ENCODE measurements at places on chromosomes 7 and 10. TPM values are rescaled to one million over a fixed set of nuclear protein-coding genes. Genes with fewer than 3 reads are reported as not detected.

DNA sequence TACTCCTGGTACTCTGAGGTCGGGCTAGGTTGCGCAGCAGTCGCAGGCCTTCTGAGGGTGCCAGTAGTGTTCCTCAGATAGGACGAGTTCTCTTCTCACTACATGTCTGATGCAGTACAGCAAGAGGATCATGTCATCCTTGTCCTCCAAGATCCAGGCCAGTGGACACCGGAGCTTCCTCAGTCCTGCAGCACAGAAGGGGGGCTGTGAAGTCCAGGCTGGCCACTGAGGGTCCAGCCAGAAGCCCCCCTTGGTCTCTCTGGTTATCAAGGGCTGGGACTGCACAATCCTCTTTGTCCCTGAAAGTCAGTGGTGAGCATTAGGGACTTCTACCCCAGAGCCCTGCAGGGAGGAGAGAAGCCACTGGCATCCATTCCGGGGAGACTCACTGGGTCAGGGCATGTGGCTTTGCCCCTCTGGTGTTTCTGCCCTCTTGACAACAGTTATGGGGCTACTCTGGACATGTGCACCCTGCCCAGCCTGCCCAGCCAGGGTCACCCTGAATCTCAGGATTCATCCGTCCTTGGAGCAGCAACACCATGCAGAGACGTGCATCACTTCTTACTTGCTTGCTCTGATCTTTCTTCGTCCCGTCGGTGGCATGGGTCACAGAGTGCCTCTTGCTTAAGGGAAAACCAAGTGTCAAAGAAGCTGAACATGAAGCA, 125.7 kb downstream of the ADCY1 start:
- peak; percentile 35 for DNase-seq

DNA sequence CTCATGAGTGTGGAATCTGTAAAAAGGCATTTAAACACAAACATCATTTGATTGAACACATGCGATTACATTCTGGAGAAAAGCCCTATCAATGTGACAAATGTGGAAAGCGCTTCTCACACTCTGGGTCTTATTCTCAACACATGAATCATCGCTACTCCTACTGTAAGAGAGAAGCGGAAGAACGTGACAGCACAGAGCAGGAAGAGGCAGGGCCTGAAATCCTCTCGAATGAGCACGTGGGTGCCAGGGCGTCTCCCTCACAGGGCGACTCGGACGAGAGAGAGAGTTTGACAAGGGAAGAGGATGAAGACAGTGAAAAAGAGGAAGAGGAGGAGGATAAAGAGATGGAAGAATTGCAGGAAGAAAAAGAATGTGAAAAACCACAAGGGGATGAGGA, 207.7 kb downstream of the ZEB1 start:
- DNase-seq, result no peak

NEUROD6 gene
- not detected for total RNA-seq

DNA sequence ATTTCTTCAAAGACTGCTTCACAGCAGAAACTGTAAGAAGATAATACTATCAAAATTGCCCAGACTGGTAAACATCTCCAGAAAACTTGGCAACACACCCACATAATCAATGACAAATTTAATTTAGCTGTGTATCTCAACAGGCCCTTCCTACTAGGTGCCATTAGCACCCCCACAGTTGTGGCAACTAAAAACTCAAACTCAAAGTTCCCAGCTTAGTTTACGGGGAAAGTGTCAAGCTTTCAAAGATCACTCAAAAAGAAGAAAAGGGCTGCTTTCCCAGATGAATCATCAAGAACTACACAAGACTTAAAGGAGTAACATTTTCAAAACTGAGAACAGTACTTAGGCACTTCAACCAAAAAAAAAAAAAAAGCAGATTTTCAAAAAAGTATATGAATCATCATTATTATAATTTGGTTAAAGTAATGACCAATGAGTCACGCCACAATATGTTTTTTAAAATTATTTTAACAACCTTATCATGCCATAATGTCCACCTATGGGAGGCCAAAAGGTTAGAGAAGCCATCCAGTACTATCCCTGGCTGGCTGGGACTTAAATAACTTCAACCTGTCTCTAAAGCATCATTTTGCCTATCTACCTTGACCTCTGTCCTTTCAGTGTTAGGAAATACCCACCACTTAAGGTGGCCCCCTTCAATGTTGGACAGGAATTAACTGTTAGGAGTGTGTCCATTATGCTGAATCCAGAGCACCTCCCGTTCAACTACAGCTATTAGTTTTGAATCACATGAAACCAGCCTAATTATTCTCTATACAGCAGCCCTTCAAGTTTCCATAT, 90.8 kb downstream of the ZFAND4 start:
- no peak for DNase-seq

GRCh38 chr7:157086508-157087187, 52.1 kb upstream of the UBE3C start:
- DNase-seq, result no peak

- no peak for DNase-seq
Measured at GRCh38 chr7:97298561-97298960, 181.1 kb downstream of the SDHAF3 start.

- DNase-seq, result no peak
Measured at GRCh38 chr7:91050677-91051076, 213.6 kb upstream of the FZD1 start.

DNA sequence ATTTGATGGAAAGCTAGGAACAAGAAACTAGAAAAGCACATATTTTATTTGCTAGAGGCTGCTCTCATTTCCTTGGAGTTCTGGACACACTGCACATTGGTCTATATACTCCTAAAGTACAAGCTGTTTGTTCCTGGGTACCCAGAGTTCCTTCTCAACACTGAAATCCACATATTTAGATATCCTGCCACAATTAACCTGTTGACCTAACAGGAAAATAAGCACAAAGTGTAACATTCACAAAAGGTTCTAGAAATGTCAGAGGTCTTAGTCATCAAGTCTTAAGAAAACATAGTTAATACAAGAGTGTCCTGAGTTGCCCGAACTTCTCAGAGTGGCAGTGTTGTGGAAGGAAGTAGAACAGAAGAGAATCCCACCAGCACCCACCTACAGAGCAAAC, 115.6 kb downstream of the ELMO1 start:
- no peak for DNase-seq

DNA sequence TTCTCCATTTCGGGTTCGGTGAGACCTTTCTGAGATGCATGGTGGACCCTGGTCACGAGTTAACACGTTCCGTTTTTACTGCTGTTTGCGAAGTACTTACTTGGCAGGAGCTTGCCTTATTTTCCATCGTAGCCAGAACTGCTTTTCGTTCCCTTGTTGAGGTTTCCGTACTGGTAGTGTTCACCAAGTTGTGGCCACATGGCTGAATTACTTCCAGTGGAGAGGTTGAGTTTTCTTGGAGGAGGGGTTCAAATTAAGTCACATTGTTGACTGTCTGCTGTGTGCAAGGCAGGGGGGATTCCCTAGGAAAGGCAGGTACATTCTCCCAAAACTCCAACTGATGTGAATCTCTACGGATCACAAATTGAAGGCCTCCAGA, 4.0 kb downstream of the MXI1 start:
- DNase-seq, result no peak

DNA sequence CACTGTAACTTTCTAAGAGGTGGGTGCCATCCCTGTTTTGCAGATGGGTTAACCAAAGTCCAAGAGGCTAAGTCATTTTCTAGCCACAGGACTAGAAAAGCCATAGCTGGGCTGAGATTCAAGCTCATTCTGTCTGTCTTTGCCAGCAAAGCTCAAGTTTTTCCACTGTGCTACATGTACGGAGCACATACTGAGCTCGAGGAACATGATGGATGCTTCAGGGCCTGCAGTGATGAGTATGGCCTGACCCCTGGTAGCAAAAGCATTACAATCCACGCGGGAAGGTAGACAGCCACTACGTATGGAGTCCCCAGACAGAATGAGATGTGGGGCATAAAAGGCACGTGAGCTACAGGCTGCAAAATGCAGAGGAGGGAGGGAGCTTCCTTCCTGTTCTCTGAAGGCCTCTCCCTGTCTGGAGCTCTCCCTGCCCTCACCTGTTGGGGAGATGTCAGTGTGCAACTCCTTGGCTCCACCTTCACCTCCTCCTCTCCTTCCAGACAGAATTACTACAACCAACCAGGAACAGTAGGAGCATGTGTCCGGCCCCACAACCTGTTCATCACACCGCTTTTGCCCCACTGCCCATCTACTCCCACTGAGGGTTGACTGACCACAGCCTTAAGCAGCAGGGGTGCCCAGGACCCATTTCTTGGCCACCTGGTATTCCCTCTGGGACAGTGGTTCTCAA, 16.4 kb downstream of the ITPRIP start:
- no peak for DNase-seq

GRCh38 chr7:2544541-2545188, 10.7 kb downstream of the BRAT1 start:
- DNase-seq, result no peak

DNA sequence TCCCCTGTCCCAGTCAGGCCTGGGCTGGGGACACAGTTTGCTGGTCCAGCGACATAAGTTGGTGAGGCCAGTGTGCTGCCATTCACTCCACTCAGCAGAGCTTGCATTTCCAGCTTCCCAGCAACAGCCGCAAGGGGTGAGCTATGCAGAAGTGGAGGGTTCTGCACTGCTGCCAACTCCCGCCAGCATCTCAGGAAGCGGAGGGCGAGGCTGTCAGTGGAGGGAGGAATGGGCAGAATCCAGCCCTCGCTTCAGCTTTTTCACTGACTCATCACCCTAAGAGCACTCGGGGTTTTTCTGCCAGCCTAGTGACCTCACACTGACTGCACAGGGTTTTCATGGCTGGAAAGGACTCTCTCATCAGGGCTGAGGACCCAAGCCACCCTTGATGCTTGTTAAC, 625.1 kb upstream of the MKI67 start:
- no peak for DNase-seq

RBM20 gene
- 3.1 TPM for total RNA-seq

DNA sequence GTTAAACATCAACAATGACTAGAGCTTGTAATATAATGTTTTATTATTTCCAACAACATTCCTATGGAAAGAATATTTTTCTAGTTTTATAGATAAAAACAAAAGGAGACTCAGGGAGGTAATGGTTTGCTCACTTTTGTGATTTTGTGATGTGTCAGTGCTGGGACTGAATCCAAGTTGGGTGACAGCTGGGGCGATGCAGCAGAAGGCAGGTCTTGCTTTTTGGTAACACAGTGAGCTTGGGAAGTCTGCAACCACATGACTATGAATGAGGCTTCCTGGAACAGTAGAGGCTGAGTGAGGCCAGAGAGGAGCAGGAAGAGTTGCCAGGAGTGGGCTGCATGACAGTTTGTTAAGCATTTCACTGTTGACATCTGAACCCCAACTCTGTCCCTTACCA, 4.9 kb upstream of the YKT6 start:
- no peak for DNase-seq

GRCh38 chr7:92755680-92756079, 80.7 kb downstream of the CDK6 start:
- DNase-seq, result no peak

DNA sequence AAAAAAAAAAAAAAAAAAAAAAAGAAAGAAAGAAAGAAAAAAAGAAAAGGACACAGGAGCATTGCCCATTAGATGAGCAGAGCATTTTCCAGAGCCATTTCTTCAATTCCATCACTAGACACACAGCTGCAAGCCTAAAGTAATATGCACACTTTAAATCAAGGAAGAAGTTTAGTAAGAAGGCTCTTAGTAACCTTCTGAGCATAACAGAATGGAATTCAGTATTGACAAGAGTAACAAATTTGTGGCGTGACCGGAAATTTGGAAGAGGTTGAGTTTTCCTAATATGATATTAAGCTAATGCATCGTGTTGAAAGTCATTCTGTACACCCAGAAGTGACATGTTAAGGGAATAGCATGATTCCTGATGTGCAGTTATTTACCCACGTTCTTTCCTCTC, 35.3 kb downstream of the SMURF1 start:
- DNase-seq, result no peak

- no peak for DNase-seq
Measured at GRCh38 chr7:5702876-5703571, 78.4 kb downstream of the RNF216 start.

RUFY2 gene
- total RNA-seq, result 47.0 TPM

GRCh38 chr10:89793649-89794254, 92.4 kb downstream of the KIF20B start:
- DNase-seq, result no peak
